ENCODE measurements at places on chromosomes 11 and 22.

DNA sequence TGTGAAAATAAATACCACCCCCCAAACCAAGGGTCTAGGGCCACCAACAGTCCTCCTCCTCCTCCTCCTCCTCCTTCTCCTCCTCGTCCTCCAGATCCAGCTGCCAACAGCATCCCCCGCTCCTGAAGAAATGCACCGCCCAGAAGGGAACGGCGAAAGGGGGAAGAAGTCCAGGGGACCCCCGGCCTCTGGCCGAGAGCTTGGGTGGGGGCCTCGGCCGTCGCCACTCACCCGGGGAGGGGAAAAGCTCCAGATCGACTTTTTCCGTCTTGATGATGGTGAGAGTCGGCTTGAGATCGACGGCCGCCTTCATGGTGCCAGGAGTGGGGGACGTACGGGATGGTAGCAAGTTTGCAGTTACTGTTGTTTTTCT lies 65.7 kb downstream of the ETS1 start:
- no peak for DNase-seq

- no peak for DNase-seq
These were observed 9.6 kb upstream of the EED start for GRCh38 chr11:86234831-86235461.

- DNase-seq, result no peak
These were observed 124.9 kb downstream of the FCHSD2 start for GRCh38 chr11:73017024-73017751.

GRCh38 chr22:30328466-30329049 lies 1.8 kb upstream of the TBC1D10A start:
- no peak for DNase-seq

GRCh38 chr11:27718346-27718862 lies 18.1 kb upstream of the BDNF start:
- no peak for DNase-seq

- DNase-seq, result no peak
These were observed 53.4 kb downstream of the CD44 start for GRCh38 chr11:35192347-35192746.

GRCh38 chr11:61650781-61651571 lies 29.2 kb upstream of the DAGLA start:
- no peak for DNase-seq

DNA sequence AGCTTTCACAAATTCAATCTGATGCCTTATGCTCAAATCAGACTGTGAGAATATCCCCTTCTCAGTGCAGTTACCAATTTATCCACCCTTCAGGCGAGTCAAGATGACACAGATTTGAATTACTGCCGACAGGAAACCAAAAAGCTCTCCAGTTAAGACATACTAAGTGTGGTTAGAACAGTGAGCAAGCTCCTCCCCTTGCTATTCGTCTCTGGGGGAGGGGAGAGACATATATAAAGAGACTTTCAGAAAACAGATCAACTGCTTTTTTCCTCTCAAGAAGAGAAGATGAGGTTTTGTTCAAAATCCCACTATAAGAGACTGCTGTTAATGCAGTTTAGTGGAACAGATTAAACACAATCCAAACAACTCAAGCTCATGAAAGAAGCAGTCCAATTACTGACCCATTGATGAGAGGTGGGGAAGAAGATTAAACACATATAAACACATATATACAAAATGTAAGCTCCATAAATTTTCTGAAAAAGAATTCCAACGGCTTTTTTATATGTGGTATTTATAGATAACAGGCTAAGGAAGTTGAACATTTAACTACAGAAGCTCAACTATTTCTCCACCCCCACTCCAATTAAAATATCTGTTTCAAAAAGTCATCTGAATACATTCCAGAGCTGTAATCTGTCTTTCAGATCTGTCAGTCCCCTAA lies 102.7 kb downstream of the MRTFA start:
- DNase-seq, result peak; percentile 6

DNA sequence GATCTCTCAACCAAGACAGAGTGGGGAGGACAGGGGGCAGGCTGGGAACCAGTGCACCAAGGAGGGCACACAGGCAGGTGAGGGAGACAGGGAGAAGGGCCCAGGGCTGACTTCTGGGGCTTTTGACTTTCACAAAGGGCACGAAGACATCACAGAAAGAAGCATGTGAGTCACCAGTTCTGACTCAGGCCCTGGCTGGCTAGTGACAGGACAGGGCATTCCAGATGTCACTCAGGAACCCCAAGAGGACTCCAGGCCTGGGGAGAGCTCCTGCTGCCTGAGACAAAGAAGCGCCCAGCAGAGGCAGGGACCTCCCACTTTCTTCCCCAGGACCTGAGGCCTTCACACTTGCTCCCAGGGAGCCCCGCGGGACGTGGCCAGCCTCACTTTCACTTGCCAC lies 497.2 kb downstream of the BUD13 start:
- no peak for DNase-seq

GRCh38 chr22:26033071-26033470 lies 136.2 kb upstream of the SEZ6L start:
- no peak for DNase-seq

DNA sequence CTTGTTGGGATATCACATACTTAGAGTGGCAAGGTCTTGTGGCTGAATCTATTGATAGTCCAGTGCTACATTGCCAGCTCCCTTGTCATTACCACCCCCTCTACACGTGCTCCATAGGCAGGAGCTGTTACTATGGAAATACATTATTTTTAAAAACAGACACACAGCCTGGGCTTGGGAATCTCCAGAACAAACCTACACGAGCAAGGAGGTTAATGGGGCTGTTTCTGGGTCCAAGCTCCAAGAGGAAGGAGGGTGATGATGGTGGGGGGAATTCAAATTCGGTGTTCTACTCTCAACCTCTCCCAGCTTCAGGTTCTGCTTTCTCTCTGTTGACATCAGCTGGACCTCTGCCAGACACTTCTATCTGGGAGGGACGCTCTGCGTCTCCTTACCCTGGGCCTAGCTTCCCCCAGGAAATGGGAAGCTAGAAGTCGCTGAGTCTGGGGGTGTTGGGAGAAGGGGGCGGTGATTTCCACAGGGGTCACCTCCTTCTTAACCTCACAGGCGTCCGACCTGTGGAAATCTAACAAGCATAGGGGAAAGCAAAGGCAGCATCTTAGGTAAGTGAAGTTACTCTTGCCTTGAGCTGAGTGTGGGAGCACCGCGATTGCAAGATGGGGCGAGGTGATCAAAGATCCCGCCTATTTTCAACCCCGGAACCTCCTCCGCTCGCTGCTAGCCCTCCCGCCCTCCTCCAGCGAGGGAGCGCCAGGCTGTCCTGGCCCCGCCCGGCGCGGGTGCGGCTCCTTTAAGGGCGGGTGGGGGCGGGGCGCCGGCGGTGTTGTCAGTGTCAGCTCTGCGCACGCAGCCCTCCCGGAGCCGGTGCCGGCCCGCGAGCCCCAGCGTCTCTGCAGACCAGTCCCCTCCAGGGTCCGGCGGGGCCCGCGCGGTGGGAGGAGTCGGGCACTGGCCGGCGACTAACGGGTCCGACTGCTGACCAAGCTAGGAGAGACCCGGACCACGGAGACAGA lies at the start of gene C2CD2L:
Gene C2CD2L (plus strand): TSS at position 781 of the 974 bp plus-strand sequence. CDS start 398 bp downstream, outside the sequence.
- peak; percentile 68 for DNase-seq

- DNase-seq, result no peak
These were observed 12.9 kb downstream of the LRRC4C start for GRCh38 chr11:41446566-41446965.

GRCh38 chr11:35177370-35177769 lies 38.4 kb downstream of the CD44 start:
- no peak for DNase-seq

- DNase-seq, result no peak
These were observed 55.4 kb downstream of the LIF start for GRCh38 chr22:30191040-30191701.

DNA sequence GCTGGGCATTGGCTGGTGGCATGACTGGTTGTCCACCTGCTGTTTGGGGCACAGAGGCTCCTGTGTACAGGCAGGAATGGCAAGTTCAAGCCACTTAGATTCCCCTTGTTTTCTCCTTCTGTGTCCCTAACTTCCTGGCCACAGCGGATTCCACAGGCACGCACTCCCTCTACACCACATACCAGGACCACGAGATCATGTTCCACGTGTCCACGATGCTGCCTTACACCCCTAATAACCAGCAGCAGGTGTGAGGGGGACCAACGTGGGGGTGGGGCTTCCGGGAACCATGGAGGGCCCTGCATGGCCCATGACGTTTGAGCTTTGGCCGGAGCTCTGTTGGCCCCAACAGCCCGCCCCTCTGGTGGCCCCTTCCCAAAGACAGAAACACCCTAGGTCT lies 7.8 kb downstream of the SIPA1 start:
- DNase-seq, result no peak
